Muscle of leg (tissue), 16 donors: ENCODE measurements at places on chromosomes 11 and 22. TPM values are rescaled to one million over a fixed set of nuclear protein-coding genes. Genes with fewer than 3 reads are reported as not detected.

DNA sequence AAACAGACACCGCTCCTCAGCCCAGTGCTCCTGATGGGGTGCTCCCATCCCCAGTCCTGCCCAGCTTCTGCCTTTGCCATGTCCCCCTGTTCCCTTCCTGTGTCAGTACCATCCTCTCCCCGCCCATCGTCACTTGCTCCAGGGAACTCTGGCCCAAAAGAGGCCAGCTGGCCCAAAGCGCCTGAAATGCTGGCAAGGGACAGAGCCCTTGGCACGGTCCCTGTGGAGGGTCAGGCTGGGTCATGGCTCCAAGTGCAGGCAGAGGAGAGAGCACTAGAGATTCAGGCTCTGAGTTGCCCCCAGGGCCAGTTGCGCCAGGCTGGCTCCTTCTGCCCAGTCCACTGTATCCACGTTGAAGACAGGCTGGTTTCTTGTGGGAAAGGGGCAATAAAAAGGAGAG is 8.4 kb upstream of the HDHD5 start:
- peak; percentile 52 for DNase-seq
- no peak overlapping the region for H3K27ac ChIP-seq

DNA sequence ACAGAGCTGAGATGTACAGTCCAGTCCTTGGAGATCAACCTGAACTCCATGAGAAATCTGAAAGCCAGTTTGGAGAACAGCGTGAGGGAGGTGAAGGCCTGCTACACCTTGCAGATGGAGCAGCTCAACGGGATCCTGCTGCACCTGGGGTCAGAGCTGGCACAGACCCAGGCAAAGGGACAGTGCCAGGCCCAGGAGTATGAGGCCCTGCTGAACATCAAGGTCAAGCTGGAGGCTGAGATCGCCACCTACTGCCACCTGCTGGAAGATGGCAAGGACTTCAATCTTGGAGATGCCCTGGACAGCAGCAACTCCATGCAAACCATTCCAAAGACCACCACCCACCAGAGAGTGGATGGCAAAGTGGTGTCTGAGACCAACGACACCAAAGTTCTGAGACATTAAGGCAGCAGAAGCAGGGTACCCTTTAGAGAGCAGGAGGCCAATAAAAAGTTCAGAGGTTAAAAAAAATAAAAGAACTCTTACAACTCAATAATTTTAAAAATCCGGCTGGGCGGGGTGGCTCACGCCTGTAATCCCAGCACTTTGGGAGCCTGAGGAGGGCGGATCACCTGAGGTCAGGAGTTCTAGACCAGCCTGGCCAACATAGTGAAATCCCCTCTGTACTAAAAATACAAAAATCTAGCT is 69.9 kb upstream of the RTL6 start:
- DNase-seq: no peak
- no peaks in the 10 kb centered on the region for H3K27me3 ChIP-seq
- no peak overlapping the region for H3K27ac ChIP-seq
- H3K4me3 ChIP-seq: no peak overlapping the region
- no peaks in the 10 kb centered on the region for H3K36me3 ChIP-seq

DNA sequence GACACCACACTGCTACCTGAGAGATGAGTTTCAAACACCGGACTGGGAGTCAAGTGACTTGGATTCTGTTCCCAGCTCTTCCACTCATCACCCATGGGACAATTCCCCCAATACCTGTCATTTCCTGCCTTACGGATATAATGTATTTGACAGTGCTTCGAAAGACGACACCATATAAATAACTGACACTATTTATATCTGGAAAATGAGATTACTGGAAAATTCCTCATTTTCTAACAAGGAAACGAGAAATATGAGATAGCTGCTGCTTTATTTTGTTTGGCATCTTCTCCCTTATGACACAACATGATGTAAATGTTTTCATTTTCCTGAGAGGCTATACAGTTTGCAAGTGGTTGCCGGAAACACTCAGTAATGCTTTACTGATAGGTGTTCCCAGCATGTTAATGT is 8.6 kb downstream of the HSCB start:
- peak overlapping the region; percentile 84 for H3K27ac ChIP-seq
- H3K27me3 ChIP-seq: no peaks in the 10 kb centered on the region
- no peak overlapping the region for H3K4me3 ChIP-seq
- DNase-seq: peak; percentile 90
- H3K4me1 ChIP-seq: no peaks in the 10 kb centered on the region

DNA sequence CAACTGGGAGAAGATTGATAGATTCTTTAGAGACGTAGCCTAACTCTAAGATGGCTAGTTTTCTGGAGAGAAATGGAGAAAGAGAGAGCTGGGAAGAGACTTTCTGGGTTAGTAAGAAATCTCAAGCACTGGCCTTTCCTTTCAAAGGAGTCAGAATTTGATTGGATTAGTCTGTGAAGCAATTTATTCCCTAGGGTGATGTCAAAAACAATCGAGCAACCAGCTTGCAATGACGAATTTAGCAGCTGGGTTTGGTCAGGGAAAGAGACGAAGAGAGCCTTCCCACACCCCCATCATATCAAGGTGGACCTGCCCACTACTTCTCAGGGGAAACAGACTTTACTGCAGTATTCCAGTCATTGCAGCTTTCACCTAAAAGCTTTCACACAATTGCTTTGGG is 10.8 kb downstream of the KRTAP5-6 start:
- H3K36me3 ChIP-seq: no peaks in the 10 kb centered on the region
- H3K27ac ChIP-seq: no peak overlapping the region
- DNase-seq: no peak

GRCh38 chr22:45869340-45869847 is 107.6 kb downstream of the WNT7B start:
- DNase-seq: no peak
- peaks cover 15% of the 10 kb centered on the region for H3K4me1 ChIP-seq
- H3K4me3 ChIP-seq: no peak overlapping the region
- H3K27me3 ChIP-seq: peaks cover 54% of the 10 kb centered on the region

Gene MMP12
- not detected for total RNA-seq

DNA sequence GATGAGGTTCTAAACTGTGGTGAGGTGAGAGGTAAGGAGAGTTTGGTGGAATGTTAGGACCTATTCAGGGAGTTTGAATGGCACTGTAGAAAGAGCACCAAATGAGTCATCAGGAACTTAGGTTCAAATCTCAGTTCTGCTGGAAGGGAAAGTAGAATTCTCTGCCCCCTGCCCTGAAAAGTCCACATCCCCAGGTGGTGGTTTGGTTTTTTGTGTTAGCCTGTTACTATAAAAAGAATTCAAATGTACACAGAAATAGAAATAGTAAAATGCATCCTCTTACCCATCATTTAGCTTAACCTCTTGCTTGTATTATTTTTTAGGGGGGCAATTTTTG is 20.2 kb downstream of the PPFIBP2 start:
- H3K4me1 ChIP-seq: peaks cover 3% of the 10 kb centered on the region
- DNase-seq: no peak
- H3K4me3 ChIP-seq: no peak overlapping the region
- peaks cover 2% of the 10 kb centered on the region for H3K27me3 ChIP-seq
- no peak overlapping the region for H3K27ac ChIP-seq

GRCh38 chr11:134987223-134987768 is 575.3 kb upstream of the B3GAT1 start:
- H3K27me3 ChIP-seq: peaks cover 2% of the 10 kb centered on the region
- DNase-seq: no peak
- no peaks in the 10 kb centered on the region for H3K36me3 ChIP-seq
- H3K27ac ChIP-seq: no peak overlapping the region
- H3K4me1 ChIP-seq: no peaks in the 10 kb centered on the region
- no peak overlapping the region for H3K4me3 ChIP-seq

DNA sequence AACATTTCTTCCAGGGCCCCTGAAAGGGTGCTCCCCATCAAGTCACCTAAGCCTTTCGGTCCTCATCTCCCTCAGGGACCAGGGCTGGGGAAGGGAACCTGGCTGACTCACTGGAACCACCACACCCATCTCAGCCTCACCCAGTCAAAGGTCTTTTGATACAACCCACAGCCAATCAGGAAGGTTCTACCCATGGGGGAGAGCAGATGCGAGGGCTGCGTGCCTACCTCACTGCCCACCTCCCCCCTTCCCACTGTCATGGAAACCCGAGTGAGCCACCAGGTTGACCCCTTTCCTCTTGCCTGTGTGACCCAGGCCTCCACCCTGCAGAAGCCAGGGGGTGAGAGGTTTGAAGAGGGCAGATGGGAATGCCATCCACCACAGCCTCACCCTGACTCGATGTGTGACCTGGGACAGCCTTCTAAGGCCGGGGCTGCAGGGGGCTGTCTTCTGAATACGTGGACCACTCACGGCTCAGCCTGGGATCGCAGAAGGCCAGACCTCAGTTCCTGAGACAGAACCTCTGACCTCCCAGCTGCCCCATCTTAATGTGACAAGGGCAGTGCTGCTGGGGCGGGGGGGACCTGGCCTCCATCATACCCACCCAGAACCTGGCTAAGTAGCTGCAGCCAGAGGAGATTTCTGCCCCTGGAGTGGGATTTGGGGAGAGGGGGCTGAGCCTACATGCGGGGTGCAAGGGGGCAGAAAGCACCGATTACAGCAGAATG is 2.7 kb downstream of the MDK start:
- H3K27me3 ChIP-seq: peaks cover 47% of the 10 kb centered on the region
- peaks cover 35% of the 10 kb centered on the region for H3K4me1 ChIP-seq
- H3K27ac ChIP-seq: no peak overlapping the region

DNA sequence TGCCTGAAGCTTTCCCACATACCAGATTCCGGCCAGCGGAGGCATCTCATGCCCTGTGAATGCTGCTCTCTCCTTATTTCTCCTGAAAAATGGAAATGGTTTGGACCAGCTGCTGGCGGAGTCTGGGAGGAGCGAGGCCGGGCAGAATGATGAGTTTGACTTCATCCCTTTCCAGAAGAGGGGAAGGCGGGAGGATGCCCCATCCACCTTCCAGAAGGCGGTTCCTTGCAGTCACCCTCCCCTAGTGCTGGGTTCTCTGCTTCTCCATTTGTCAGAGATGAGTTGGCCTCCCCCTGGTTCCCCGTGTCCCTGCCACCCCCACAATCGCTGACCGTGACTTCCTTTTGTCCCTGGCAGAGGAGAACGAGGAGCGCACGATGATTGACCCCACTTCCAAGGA is 75.6 kb downstream of the PARVB start:
- H3K4me3 ChIP-seq: no peak overlapping the region
- H3K27me3 ChIP-seq: no peaks in the 10 kb centered on the region
- H3K27ac ChIP-seq: no peak overlapping the region

- H3K27me3 ChIP-seq: no peaks in the 10 kb centered on the region
- peak overlapping the region; percentile 3 for H3K27ac ChIP-seq
- no peak for DNase-seq
- H3K36me3 ChIP-seq: peaks cover 14% of the 10 kb centered on the region
- H3K4me1 ChIP-seq: peaks cover 23% of the 10 kb centered on the region
- no peak overlapping the region for H3K4me3 ChIP-seq
Measured at GRCh38 chr11:47503227-47503626, 49.7 kb downstream of the CELF1 start.

DNA sequence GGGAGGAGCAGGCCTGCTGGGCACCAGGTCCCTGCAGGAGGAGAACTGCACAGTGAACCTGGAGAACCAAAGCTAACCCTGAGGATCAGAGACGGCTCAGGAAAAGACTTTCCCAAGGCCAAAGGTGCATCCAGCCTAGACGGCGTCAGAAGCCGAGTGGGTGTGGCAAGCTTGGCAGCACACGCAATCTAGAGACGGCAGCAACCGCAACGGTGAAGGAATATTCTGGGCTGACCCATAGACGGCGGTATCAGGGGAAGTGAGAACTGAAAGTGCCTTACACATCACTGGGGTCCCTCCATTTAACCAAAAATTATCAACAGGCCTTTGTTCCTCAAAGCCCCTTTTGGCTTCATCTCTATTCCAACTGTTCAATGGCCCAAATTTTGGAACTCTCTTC is 26.2 kb downstream of the SPATA19 start:
- no peak overlapping the region for H3K4me3 ChIP-seq
- no peak for DNase-seq
- H3K27me3 ChIP-seq: peaks cover 13% of the 10 kb centered on the region
- H3K27ac ChIP-seq: no peak overlapping the region

Gene EIF3F
- total RNA-seq: 428 TPM

DNA sequence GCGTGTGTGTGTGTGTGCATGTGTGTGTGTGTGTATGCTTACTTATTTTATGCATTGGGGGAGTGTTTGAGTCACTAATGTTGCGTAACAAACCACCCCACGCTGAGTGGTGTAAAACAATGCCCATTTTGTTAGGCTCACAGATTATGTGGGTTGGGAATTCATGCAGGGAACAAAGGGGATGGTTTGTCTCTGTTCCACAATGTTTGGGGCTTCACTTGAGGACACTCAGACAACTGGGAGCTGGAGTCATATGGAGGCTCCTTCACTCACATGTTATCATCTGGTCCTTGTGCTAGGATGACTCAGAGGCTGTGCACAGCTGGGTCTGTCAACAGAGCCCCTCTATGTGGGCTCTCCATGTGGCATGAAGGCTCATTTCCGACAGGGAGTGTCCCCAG is 51.3 kb upstream of the LARGE1 start:
- H3K27me3 ChIP-seq: peaks cover 2% of the 10 kb centered on the region
- H3K36me3 ChIP-seq: no peaks in the 10 kb centered on the region
- H3K4me3 ChIP-seq: no peak overlapping the region
- DNase-seq: peak; percentile 21

Gene GRIA4
- 12.9 TPM for total RNA-seq

Gene DNAJB7
- total RNA-seq: not detected

DNA sequence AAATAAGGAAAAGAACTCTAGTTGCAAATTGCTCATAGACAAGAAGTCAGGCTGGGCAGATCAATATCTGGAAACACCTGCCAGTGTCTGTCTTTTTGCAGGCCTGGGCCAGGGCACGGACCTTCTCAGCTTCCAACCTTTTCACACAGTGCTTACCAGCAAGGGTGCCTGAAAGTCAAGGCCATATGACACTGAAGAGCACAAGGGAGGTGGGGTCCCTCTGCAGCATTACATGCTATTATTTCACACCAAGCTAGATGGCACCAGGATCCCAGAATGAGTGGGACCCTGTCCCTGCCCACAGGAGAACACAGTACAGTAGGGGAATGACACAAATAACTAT is 5.9 kb upstream of the PEX26 start:
- peak overlapping the region; percentile 47 for H3K27ac ChIP-seq
- no peaks in the 10 kb centered on the region for H3K36me3 ChIP-seq
- no peaks in the 10 kb centered on the region for H3K27me3 ChIP-seq
- peak; percentile 43 for DNase-seq
- no peak overlapping the region for H3K4me3 ChIP-seq

Gene FAM89B
- 46.1 TPM for total RNA-seq

GRCh38 chr11:121412000-121412587 is 40.0 kb upstream of the SORL1 start:
- no peak overlapping the region for H3K27ac ChIP-seq
- no peaks in the 10 kb centered on the region for H3K27me3 ChIP-seq
- no peak for DNase-seq
- peaks cover 9% of the 10 kb centered on the region for H3K4me1 ChIP-seq
- no peaks in the 10 kb centered on the region for H3K36me3 ChIP-seq

Gene MIOX
- total RNA-seq: not detected

DNA sequence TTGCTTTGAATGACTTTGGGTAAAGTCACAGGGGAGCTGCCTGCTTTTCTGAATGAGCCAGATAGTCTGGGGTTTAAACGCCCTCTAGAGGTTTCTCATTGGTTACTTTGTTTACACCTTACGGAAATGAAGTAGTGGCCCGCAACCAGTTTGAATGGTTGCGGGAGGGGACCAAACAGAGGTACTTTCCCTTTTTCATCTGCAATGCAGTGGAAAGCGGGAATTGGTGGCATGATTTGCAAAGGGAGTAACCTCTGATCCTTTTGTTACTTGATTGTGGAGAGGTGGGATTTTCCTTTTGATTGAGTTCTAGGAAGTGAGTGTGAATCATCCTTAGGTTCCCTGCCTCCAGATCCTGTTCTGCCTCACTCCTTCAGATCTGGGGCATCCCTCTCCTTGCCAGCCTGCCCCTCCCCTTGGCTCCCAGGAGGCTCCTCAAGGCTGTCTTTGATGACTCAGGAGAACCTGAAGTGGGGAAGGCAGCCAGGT is 15.9 kb upstream of the GLYATL1 start:
- H3K27ac ChIP-seq: no peak overlapping the region
- H3K27me3 ChIP-seq: peaks cover 2% of the 10 kb centered on the region
- H3K36me3 ChIP-seq: no peaks in the 10 kb centered on the region
- DNase-seq: no peak
- no peak overlapping the region for H3K4me3 ChIP-seq
